ENCODE measurements at places on chromosomes 12 and 14.
A peak's percentile ranks its signal among the peaks of the same experiment; 100 is the strongest.

- peak; percentile 13 for DNase-seq
These were observed 1.7 kb upstream of the LIN7A start for GRCh38 chr12:80939231-80939950.

DNA sequence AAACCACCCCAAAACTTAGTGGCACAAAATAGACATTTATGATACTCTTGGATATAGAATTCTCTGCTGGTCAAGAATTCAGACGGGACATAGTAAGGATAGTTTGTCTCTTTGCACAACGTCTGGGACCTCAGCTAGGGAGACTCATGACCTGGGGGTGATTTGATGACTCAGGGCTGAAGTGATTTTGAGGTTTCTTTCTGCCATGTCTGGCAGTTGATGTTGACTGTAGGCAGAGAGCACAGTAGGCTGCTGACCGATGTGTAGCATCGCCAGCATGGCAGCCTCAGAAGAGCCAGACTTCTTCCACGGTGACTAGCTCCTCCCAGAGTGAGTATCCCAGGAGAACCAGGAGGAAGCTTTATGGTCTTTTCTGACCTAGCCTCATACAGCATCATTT lies 88.9 kb upstream of the FRMD6 start:
- DNase-seq: peak; percentile 92

GRCh38 chr14:101065246-101065645 lies 161.7 kb upstream of the RTL1 start:
- no peak for DNase-seq

DNA sequence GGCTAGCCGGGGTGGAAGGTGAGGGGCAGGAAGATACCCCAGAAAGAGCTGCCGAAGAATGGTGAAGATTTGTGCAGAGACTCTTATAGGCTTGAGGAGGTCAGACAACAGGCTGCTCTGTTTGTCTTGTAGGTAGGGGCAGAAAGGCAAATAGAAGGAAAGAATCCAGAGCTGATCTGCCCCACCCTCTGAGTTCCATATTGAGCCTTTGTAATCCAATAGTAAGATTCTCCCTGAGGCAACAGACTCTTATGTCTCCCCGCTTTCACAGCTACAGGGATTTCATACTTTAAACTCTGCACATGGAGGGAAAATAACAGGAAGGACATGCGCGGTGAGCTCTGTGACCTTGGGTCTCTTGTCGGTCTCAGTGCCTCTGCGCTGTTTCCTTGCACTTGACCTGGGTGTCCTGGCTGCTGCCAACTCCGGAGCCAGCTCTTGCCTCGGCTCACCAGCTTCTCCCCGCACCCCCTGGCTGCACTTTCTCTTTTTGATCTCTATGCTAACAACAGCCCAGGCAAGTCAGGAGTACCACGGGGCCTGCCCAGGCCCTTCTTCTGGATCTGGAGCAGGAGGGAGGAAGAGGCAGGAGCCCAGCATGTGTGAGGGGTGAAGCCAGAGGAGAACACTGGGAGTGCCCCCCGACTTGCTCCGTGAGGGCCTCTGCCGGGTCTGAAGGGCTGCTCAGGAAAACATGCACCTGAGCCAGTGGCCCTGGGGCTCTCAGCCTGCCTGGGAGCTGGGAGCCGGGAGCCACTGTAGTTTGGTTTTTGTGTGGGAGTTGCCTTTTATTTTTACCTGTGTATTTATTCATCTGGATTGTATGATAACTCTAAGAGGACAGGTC lies 75.8 kb downstream of the PPP1R36 start:
- DNase-seq: no peak

DNA sequence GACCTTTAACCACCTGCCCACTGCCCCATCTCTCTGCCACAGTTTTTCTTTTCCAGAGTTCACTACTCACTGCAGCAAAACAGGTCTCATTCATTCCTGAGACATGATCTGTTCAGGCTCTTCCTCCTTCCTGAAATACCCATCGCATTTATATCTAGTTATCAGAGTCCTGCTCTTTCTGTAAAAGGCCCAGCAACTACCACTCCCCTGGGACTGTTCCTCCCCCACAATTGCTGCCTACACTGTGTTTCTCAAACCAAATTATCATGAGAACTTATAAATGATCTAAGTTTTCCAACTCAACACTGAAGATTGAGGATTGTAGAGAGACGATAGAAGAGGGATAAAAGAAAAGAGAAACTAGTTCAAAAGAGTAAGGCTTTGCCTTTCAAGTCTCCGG lies 40.8 kb upstream of the EPS8 start:
- peak; percentile 64 for DNase-seq

Data from EL (cell line).